ENCODE measurements at places on chromosomes 2 and 18. TPM values are rescaled to one million over a fixed set of nuclear protein-coding genes. Genes with fewer than 3 reads are reported as not detected.

- no peak for DNase-seq
These were observed 34.5 kb downstream of the NYAP2 start for GRCh38 chr2:225434014-225434413.

- DNase-seq = no peak
These were observed 102.8 kb upstream of the RBMS1 start for GRCh38 chr2:160596441-160596840.

GRCh38 chr2:196696423-196697079, 57.0 kb downstream of the CCDC150 start:
- DNase-seq = no peak

GRCh38 chr2:26526589-26526988, 48.7 kb upstream of the OTOF start:
- DNase-seq = no peak

DNA sequence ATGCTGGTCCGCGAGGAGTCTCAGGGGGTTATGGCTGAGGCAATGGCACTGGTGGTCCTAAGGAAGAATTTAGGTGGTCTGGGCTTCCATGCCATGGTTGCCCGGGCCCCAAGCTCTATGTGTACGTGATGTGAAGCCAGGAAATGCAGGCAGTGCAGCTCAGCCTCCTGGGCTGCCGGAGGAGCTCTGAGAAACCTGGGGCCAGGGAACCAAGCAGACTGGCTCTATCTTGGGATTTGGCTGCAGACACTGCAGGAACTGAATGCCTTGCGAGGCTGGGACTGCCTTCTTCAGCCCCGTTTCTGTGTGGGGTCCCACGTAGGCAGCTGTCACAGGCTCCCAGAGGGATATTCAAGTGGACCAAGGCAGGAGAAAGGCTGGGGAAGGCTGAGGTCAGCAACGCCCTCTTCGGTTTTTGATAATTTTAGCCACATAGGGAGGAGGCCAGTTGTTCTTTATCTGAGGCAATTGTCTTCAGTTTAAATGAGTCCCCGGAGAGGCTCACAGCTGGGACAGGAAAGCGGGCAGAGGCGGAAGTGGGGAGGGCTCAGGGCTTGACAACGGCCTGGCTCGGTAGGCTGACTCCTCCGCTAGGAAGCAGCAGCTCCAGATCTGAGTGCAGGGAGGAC, 77.7 kb downstream of the RHOB start:
- no peak for DNase-seq

DNA sequence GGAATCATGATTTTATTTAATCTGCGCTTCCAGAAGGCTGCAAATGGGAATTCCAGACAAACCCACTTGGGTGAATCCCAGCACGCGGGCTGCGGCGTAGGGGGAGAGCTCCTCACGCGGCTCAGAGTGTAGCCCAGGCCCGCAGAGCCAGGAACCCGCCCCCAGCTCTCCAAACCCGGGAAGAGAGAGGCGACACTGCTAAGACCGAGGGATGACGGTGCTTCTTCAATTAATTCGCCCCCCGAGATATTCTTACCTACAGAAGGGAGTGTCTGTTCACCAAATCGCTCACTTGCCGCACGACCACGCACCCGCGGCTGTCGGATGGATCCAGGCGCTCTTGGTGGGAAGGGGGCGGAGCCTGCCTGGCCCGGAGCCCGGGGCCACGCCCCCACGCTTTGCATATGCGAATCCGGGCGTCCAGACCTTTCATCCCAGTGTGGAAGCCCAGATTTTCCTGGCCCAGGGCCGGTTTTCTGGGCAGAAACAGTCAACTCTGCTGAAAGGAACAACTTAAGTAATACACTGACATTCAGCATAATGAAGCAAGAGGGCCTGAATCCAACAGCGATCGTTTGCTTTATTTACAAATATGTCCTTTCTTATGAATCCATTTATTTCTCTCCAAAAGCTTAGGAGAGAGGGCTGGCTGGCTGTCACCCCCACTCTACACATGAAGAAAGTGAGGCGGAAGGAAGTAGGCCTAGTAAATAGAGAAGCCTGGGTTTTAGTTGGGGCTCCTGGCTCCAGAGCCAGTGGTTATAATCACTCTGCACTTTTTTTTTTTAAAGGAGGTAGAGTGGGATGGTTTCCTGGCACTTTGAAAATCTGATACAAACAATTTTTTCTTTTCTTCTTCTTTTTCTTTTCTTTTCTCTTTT, at the start of gene SLC19A3:
Gene SLC19A3, minus strand, starts transcription at position 342 of the 881 bp plus-strand sequence. CDS start 15,710 bp downstream, outside the sequence.
- peak; percentile 51 for DNase-seq

GRCh38 chr2:74081030-74081762, 66.5 kb downstream of the BOLA3 start:
- no peak for DNase-seq

DNA sequence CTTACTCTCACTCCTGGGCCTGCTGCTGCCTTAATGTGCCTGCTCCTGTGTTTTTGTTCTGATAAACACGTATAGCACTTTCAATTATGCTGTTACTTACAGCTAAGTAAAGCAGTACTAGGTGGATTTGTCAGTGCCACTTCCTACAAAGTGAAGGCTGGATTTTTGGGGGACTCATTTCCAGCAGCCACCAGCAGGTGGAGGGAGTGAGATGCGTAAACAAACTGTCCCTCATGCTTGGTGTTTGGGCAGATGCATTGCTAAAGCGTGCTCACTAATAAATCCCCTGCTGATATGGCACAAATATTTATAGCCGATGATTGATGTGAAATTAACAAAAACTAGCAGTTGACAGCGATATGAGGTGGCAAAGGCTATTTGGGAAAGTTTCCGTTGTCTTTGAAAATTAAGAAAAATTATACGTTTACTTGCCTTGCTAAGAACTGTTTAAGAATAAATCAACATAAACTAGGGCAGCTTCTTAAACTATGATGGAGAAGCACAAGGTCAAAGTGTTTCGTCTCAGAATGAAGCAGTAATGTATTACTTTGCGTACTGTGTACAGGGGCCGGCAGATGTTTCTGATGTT, 101.7 kb downstream of the AGAP1 start:
- DNase-seq = no peak

DNA sequence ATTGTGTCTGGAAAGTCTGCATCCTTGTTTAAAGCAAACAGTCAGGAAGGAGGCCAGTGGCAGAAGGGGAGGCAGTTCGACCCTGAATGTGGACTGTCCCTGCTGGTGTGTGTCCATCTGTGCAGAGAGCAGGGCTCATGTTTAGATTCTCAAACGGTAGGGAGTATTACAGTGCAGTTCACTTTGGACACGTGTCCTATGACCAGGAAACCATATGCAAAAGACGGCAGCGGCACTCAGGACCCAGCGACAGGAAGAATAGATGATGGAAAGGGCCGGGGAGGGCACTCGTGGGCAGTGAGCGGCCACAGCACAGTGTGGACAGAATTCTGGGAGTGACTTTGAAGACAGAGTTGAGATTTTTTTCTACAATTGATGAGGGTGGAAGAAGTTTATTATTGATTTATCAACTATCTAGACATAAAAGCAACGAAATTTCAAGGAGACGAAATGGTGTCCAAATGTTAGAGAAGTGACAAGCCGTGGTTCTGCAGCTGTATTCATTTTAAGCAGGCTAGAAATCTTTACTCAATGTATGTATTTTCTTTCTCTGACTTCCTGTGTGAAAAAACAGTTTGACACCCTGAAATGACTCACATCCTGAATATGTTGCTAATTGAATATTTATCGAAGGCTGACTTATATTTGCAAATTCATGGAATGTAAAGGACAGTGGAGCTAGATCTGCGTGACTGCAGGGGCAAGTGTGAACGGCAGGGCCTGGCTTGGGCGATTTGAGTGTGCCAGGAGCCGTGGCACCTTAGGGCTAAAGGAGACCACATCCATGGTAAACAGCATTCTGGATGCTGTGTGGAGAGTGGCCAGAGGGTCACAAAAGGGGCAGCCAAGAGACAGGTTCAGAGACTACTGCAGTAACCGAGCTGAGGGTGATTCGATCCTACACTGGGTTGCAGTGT, 214.2 kb downstream of the PTGR3 start:
- no peak for DNase-seq

Gene HOXD3
- 3.9 TPM for total RNA-seq

Gene TMEM127
- 50.8 TPM for total RNA-seq

Gene ZNF385B
- 0.41 TPM for total RNA-seq

Measured in thoracic aorta (tissue), 2 donors.